Astrocyte (in vitro differentiated cells and primary cell): ENCODE measurements at places on chromosomes 11 and 22.
A peak's percentile ranks its signal among the peaks of the same experiment; 100 is the strongest.

GRCh38 chr22:23527971-23528740 is 51.9 kb downstream of the IGLL1 start:
- H3K4me3 ChIP-seq = no peak overlapping the region
- no peaks in the 10 kb centered on the region for H3K4me1 ChIP-seq
- no peak overlapping the region for H3K27ac ChIP-seq
- no peaks in the 10 kb centered on the region for H3K36me3 ChIP-seq
- no peak for DNase-seq

- no peaks in the 10 kb centered on the region for H3K36me3 ChIP-seq
- DNase-seq = no peak
- no peaks in the 10 kb centered on the region for H3K4me1 ChIP-seq
- H3K27ac ChIP-seq = no peak overlapping the region
- no peaks in the 10 kb centered on the region for H3K27me3 ChIP-seq
Observed at GRCh38 chr11:111660822-111661221, 58.6 kb downstream of the SIK2 start.

DNA sequence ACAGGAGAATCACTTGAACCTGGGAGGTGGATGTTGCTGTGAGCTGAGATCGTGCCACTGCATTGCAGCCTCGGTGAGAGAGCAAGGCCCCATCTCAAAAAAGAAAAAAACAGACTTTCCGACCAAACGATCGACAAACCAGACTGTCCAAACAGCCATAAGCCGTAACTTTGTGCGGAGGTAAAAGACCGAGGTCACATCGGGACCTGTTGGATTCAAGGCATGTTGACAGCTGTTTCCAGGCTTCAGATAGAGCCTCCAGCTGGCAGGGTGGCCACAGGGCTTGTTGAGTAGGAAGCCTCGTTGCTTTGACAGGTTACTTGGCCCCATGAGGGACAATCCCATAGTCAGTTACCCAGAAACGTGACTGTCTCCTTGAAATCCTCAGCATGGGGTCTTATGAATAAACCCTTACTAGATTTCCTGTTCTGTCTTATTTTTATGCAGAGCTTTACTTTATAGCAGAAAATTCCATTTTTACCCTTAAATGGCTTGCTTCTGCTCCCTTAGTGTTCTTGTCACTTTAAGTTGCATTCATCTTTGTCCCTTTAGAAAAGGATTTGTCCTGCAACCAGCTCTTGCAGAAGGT is 22.3 kb downstream of the PPARA start:
- DNase-seq = no peak
- no peak overlapping the region for H3K4me3 ChIP-seq
- H3K27me3 ChIP-seq = no peaks in the 10 kb centered on the region

DNA sequence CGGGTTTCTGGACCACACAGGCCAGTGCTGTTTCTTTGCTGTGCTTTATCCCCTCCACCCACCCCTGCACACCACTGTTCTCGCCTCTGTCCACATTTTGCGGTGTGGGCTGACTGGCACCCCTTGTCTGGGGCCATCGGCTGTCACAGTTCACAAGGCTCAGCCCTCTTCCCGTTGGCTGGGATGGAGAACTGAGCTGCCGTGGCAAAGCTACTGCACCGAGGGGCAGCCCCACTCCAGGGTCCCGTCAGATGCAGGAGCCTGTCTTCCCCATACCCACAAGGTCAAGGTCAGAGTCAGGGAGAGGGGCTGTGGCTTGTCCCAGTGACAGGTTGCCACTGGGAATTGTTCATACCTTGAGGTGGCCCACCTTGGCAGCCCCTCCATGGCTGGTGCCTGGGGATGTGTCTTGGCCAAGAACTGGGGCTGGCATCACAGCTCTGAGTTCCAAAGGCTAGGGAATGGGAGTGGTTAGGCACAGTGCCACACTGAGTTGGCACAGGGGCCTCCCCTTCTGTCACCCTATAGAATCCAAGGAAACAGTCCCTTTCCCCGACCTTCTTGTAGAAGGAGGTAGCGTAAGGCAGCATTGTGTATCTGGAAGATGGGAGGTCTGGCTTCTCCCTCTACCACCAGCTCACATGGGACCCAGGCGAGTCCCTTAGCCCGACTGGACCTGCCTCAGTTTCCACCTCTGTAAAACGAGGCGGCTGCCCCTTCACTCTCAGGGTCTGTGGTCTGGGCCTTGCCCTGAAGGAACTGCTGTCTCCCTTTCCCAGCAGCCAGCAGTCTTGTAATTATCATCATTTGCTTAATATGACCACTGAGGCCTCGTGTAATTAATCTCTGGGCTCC is 3.4 kb downstream of the GRK2 start:
- no peak overlapping the region for H3K4me3 ChIP-seq
- no peaks in the 10 kb centered on the region for H3K27me3 ChIP-seq
- no peak overlapping the region for H3K27ac ChIP-seq
- peaks cover 33% of the 10 kb centered on the region for H3K4me1 ChIP-seq

DNA sequence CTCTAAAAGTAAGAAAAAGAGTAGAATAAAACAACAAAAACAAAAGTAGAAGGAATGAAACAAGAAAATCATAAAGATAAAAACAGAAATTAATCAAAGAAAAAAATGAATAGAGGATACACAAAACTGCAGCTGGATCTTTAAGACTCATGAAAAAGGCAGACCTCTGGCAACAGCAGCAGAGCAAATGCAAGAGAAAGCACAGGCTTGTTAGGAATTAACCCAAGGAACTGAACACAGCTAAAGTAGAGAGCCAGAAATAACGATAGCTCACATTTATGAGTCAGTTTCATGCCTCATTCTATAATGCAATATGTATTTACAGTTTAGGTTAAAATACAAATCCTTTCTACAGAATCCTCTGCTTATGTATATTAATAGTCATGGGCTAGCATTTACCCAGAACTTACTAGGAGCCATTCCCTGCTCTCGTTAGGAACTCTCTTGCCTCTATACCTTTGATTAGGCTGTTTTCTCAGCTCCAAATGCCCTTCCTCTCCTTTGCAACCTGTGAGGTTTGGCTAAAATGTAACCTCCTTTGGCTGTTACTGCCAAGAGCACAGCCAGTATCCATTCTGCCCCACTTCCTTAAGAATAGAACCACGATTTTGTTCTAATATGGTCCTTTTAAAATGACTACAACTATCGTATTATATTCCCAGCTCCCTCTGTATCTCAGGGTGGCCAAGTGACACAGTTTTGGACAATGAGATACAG is 38.3 kb upstream of the NFAM1 start:
- DNase-seq = no peak
- H3K4me3 ChIP-seq = no peak overlapping the region

- peak overlapping the region; percentile 72 for H3K27ac ChIP-seq
- no peak overlapping the region for H3K4me3 ChIP-seq
- H3K4me1 ChIP-seq = peaks cover 24% of the 10 kb centered on the region
- H3K27me3 ChIP-seq = no peaks in the 10 kb centered on the region
- H3K36me3 ChIP-seq = no peaks in the 10 kb centered on the region
Observed at GRCh38 chr11:33531743-33532181, 168.9 kb downstream of the C11orf91 start.

GRCh38 chr22:37741312-37741795 is 44.5 kb downstream of the TRIOBP start:
- no peaks in the 10 kb centered on the region for H3K36me3 ChIP-seq
- no peak overlapping the region for H3K27ac ChIP-seq
- DNase-seq = peak; percentile 89
- H3K27me3 ChIP-seq = no peaks in the 10 kb centered on the region

- no peaks in the 10 kb centered on the region for H3K27me3 ChIP-seq
- no peaks in the 10 kb centered on the region for H3K36me3 ChIP-seq
- no peak overlapping the region for H3K4me3 ChIP-seq
- no peaks in the 10 kb centered on the region for H3K4me1 ChIP-seq
Observed at GRCh38 chr11:78334109-78334508, 83.5 kb downstream of the GAB2 start.

GRCh38 chr11:107116358-107116757 is 98.1 kb upstream of the GUCY1A2 start:
- H3K4me3 ChIP-seq = no peak overlapping the region
- H3K27ac ChIP-seq = no peak overlapping the region
- no peaks in the 10 kb centered on the region for H3K27me3 ChIP-seq

DNA sequence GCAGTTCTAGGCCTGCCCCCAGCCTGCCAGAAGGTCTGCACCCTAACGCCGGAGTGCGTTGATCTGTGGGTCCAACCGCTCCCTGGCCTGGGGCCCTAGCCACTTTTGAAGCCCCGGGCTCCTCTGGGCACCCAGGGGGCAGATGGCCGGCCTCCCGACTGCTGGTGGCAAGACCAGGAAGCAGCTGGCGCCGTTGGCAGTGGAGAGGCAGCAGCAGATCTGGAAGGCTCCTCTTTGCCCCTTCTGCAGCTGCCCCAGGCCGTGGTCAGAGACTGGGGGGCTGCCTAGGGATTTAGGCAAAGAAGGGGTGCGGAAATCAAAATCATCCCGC is 445 bp upstream of the VWCE start:
- H3K4me1 ChIP-seq = peaks cover 48% of the 10 kb centered on the region
- peaks cover 25% of the 10 kb centered on the region for H3K27me3 ChIP-seq
- peaks cover 12% of the 10 kb centered on the region for H3K36me3 ChIP-seq
- H3K4me3 ChIP-seq = no peak overlapping the region
- H3K27ac ChIP-seq = no peak overlapping the region
- DNase-seq = no peak

- H3K4me1 ChIP-seq = peaks cover 20% of the 10 kb centered on the region
- H3K27ac ChIP-seq = peak overlapping the region; percentile 78
- no peak for DNase-seq
- no peaks in the 10 kb centered on the region for H3K36me3 ChIP-seq
- H3K4me3 ChIP-seq = peak overlapping the region; percentile 88
Observed at GRCh38 chr11:40292721-40293508, 1166.5 kb downstream of the LRRC4C start.

- peaks cover 86% of the 10 kb centered on the region for H3K36me3 ChIP-seq
- no peak overlapping the region for H3K4me3 ChIP-seq
- no peak overlapping the region for H3K27ac ChIP-seq
Observed at GRCh38 chr11:62719302-62719978, 7.8 kb downstream of the HNRNPUL2 start.

- H3K4me1 ChIP-seq = peaks cover 14% of the 10 kb centered on the region
- no peak overlapping the region for H3K27ac ChIP-seq
- no peak overlapping the region for H3K4me3 ChIP-seq
Observed at GRCh38 chr11:95098826-95099225, 9.2 kb downstream of the ENDOD1 start.

DNA sequence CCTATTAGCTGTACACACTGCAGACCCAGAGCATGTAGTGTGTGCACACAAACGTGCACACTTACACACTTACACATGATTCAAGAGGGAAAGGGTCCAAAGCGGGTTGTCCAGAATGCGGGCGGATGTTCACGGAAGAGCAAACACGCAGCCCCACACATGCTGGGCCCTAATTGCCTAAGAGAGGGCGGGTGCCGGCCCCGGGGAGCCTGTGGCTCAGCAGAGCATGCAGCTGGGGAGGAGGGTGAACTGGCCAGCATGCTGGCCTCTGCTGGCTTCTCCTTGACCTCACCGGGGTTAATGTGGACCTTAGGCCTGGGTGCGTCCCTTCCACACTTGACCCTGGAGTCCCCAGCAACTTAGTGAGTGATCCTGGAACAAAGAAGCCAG is 816.3 kb downstream of the BRD1 start:
- DNase-seq = no peak
- no peaks in the 10 kb centered on the region for H3K27me3 ChIP-seq
- no peak overlapping the region for H3K4me3 ChIP-seq
- H3K36me3 ChIP-seq = no peaks in the 10 kb centered on the region

DNA sequence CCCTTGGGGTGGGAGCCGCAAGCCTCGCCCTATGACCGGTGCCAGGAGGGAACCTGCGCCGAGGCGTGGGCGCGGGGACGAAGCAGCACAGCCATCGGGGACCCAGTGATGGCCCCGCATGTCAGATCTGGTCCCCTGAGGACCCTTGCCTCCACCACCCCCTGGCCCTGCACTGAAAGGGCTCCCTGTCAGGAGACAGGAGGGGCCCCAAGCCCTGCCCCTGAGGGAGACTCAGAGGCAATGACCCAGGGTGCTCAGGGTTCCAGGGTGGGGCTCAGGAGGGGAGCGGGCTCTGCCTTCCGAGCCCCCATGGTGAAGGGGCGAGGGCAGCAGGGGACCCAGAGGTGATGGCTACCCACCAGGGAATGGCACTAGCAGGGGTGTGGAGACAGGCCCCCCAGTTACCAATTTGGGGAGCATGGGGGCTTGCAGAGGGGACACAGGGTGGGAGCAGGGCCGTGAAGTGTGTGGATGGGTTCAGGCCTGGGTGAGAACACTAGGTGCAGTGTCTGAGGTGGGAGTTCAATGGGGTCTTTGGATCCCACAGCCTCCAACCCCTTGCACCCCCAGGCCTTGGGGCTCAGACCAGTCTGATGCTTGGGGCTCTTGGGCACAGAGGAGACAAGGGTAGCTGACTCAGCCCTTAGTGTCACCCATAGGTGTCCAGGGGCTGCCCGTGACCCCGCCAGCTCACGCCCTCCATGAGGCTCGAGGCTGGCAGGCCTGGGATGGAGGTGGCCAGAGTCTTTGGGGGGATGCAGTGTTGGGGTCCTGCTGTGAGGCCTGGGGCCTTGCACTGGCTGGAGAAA is 499 bp downstream of the LRRC56 start:
- H3K4me3 ChIP-seq = peak overlapping the region; percentile 33
- no peaks in the 10 kb centered on the region for H3K36me3 ChIP-seq
- H3K27me3 ChIP-seq = no peaks in the 10 kb centered on the region
- peak overlapping the region; percentile 9 for H3K27ac ChIP-seq
- peaks cover 26% of the 10 kb centered on the region for H3K4me1 ChIP-seq
- no peak for DNase-seq
